ENCODE measurements at places on chromosomes 5 and 9. TPM values are rescaled to one million over a fixed set of nuclear protein-coding genes. Genes with fewer than 3 reads are reported as not detected.

C5orf58 gene
- total RNA-seq = not detected

DNA sequence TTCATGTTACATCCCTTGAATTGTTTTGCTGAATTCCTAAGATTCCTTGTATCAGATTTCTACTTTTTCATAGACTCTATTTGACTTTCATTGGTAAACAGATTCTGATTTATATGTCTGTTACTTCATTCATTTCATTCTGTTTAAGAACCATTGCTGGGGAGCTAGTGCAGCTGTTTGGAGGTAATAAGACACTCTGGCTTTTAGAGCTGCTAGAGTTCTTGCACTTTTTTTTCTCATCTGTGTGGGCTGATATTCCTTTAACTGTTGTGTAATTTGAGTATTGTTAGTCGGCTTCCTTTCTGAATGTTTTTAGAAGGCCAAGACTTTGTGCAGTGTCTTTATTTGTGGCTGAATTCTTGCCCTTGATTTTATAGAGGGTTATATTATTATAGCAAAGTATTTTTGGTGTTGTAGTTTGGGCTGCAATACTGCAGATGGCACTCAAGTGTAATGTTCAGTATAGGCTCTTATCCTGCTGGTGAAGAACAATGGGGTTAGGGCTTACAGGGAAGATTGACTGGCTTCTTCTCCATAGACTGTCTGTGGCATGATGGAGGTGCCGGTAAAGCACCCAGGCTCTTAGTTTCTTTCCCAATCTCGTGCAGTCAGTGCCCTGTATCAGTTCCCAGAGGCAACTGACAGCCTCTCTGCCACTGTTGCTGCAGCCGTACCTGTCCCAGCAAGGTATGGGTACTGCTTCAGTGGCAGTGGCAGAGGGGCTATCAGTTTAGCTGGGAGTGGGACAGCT, 162.2 kb downstream of the OXCT1 start:
- no peaks in the 10 kb centered on the region for H3K36me3 ChIP-seq
- H3K27ac ChIP-seq = no peak overlapping the region
- no peak for DNase-seq
- H3K27me3 ChIP-seq = no peaks in the 10 kb centered on the region
- no peak overlapping the region for H3K4me3 ChIP-seq

DNA sequence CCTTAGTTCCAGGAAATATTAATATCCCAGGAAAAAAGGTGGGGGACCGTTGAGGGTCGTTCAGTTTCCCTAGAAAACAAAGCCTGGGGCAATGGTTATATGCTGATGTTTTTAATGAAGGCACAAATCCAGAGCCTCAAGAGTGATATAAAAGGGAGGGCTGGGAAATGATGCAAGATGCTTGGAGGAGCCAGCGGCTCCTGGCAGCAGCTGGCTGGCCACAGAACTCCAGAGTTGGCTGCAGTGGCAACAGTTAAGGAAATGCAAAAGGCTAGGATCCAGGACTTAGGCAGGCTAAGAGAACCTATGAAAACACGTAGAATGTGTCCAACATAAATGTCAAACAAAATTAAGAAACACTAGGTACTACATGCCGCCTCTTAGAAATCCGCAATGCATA, 31.0 kb upstream of the B4GALT1 start:
- DNase-seq = peak; percentile 59
- no peaks in the 10 kb centered on the region for H3K27me3 ChIP-seq
- H3K36me3 ChIP-seq = no peaks in the 10 kb centered on the region
- no peak overlapping the region for H3K4me3 ChIP-seq
- H3K4me1 ChIP-seq = peaks cover 17% of the 10 kb centered on the region

DNA sequence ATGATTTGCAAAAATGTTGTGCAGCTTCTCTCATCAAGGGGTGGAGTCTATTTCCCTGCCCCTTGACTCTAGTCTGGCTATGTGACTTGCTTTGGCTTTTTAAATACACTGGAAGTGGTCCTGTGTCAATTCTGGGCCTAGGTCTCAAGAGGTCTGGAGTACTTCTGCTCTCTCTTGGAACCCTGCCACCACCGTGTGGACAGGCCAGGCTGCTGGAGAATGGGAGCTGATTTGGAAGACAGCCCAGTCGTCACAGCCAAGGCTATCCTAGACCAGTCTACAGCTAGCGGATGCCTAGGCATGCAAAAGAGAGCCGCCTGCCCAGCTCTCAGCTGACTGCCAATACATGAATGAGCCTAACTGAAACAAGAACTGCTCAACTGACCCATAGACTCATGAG, 56.7 kb upstream of the CLINT1 start:
- H3K27ac ChIP-seq = no peak overlapping the region
- peaks cover 13% of the 10 kb centered on the region for H3K4me1 ChIP-seq
- no peaks in the 10 kb centered on the region for H3K36me3 ChIP-seq
- H3K4me3 ChIP-seq = no peak overlapping the region
- peak; percentile 98 for DNase-seq

DNA sequence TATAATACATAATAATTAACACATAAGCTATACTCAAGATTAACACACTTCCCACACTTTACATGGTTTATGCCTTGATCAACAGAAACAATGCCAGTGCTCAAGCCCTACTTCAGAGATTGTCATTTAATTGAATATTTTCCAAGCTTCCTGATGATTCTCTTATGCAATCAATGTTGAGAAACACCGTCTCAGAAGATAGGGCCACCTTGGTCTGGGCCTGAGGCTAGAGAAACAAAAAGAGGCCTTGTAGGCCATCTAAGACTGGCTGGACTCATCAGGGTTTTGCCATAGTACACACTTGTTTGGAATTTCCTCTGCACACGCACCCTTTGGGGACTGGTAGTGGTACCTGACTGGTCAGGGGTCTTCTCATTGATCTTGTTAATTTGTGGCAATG, 16.3 kb downstream of the C9orf152 start:
- H3K4me1 ChIP-seq = peaks cover 13% of the 10 kb centered on the region
- no peak overlapping the region for H3K27ac ChIP-seq
- H3K4me3 ChIP-seq = no peak overlapping the region
- no peak for DNase-seq

GRCh38 chr5:37112383-37112991, 136.7 kb downstream of the CPLANE1 start:
- DNase-seq = no peak
- H3K4me1 ChIP-seq = no peaks in the 10 kb centered on the region
- no peak overlapping the region for H3K4me3 ChIP-seq
- no peaks in the 10 kb centered on the region for H3K27me3 ChIP-seq
- no peak overlapping the region for H3K27ac ChIP-seq

PCSK1 gene
- 0.31 TPM for total RNA-seq

PCDHB16 gene
- total RNA-seq = 2.2 TPM

DNA sequence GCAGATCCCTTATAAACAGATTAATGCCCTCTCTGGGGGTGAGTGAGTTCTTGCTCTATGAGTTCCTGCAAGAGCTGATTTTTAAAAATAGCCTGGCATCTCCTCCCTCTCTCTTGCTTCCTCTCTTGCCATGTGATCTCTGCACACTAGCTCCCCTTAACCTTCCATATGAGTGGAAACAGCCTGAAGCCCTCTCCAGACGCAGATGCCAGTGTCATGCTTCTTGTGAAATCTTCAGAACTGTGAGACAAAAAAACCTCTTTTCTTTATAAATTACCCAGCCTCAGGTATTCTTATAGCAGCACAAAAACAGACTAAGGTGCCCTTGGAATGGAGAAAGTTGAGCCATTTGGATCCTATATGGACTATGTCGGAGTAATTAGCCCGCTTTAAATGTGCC, 559.7 kb upstream of the CYLC2 start:
- no peak overlapping the region for H3K27ac ChIP-seq
- no peaks in the 10 kb centered on the region for H3K27me3 ChIP-seq
- DNase-seq = no peak
- H3K4me1 ChIP-seq = no peaks in the 10 kb centered on the region
- no peaks in the 10 kb centered on the region for H3K36me3 ChIP-seq

- H3K27me3 ChIP-seq = no peaks in the 10 kb centered on the region
- H3K4me3 ChIP-seq = no peak overlapping the region
- no peaks in the 10 kb centered on the region for H3K36me3 ChIP-seq
- DNase-seq = no peak
- no peak overlapping the region for H3K27ac ChIP-seq
- no peaks in the 10 kb centered on the region for H3K4me1 ChIP-seq
Observed at GRCh38 chr5:1414311-1415058, 30.8 kb downstream of the SLC6A3 start.

GRCh38 chr5:22842574-22842973, 10.6 kb downstream of the CDH12 start:
- no peaks in the 10 kb centered on the region for H3K27me3 ChIP-seq
- H3K4me3 ChIP-seq = no peak overlapping the region
- H3K4me1 ChIP-seq = no peaks in the 10 kb centered on the region
- DNase-seq = no peak

TEX48 gene
- total RNA-seq = not detected

DNA sequence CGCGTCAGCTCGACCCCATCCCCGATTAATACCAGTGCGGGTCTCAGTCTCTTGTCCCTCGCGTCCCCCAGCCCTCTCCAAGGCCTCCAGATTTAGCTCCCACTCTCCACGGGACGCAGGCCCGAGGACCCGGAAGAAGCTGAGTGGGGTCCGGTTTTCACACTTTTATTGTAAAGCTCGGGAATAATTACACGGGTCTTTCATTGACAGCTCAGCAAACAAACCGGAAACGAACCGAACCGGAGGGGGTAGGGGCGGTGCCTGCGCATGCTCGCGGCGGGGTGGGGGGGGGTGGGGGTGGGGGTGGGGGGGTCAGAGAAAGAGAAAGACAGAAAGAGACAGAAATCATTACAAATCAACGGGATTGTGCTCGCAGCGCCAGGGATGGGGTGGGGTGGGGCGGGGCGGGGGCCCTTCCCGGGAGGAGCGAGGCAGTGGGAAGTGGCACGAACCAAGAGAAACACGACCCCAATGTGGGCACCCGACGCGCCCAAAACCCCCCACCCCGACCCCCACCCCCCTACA, 27.9 kb downstream of the PCDH1 start:
- peak overlapping the region; percentile 94 for H3K4me3 ChIP-seq
- peaks cover 5% of the 10 kb centered on the region for H3K36me3 ChIP-seq
- H3K27ac ChIP-seq = peak overlapping the region; percentile 98
- H3K4me1 ChIP-seq = peaks cover 40% of the 10 kb centered on the region
- no peaks in the 10 kb centered on the region for H3K27me3 ChIP-seq

GRCh38 chr5:76542887-76543690, 80.1 kb downstream of the F2RL2 start:
- H3K27ac ChIP-seq = no peak overlapping the region
- no peak for DNase-seq
- no peaks in the 10 kb centered on the region for H3K4me1 ChIP-seq
- no peaks in the 10 kb centered on the region for H3K27me3 ChIP-seq

DNA sequence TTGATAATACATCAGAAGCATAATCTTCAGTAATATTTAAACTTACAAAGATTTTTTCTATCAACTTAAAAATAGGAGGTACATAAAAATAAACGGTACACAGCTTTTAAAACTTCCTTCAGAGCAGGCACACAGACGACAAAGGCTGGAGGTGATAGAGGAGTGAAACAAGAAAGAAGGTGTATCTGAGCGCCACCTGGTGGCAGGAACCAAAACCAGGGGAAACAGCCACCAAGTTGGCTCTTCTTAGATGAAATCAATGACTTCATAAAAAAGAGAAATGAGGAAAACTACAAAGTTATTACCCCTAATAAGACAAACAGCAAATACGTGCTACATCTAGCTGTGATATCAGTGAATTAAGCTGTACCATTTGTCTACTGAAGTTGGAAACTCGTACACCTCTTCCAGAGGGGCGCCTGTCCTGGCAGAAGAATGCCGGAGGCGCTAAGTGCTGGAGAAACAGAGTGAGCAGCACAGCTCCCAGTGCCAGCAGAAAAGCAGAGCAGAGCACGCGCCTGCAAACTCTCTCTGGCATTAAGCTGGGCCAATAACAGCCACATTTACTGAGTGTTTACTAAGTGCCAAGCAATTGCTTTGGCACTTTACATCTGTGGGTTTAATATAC, 85.9 kb downstream of the SETX start:
- no peaks in the 10 kb centered on the region for H3K27me3 ChIP-seq
- peaks cover 93% of the 10 kb centered on the region for H3K36me3 ChIP-seq
- peak; percentile 66 for DNase-seq
- no peak overlapping the region for H3K4me3 ChIP-seq
- H3K27ac ChIP-seq = peak overlapping the region; percentile 53

- H3K4me3 ChIP-seq = no peak overlapping the region
- H3K36me3 ChIP-seq = no peaks in the 10 kb centered on the region
- peaks cover 20% of the 10 kb centered on the region for H3K4me1 ChIP-seq
- no peak for DNase-seq
- no peak overlapping the region for H3K27ac ChIP-seq
Observed at GRCh38 chr9:96342571-96343245, 40.7 kb upstream of the HSD17B3 start.

GRCh38 chr9:2479056-2479565, 142.5 kb upstream of the VLDLR start:
- no peaks in the 10 kb centered on the region for H3K36me3 ChIP-seq
- H3K4me3 ChIP-seq = no peak overlapping the region
- H3K27me3 ChIP-seq = no peaks in the 10 kb centered on the region
- DNase-seq = no peak
- H3K27ac ChIP-seq = no peak overlapping the region

DNA sequence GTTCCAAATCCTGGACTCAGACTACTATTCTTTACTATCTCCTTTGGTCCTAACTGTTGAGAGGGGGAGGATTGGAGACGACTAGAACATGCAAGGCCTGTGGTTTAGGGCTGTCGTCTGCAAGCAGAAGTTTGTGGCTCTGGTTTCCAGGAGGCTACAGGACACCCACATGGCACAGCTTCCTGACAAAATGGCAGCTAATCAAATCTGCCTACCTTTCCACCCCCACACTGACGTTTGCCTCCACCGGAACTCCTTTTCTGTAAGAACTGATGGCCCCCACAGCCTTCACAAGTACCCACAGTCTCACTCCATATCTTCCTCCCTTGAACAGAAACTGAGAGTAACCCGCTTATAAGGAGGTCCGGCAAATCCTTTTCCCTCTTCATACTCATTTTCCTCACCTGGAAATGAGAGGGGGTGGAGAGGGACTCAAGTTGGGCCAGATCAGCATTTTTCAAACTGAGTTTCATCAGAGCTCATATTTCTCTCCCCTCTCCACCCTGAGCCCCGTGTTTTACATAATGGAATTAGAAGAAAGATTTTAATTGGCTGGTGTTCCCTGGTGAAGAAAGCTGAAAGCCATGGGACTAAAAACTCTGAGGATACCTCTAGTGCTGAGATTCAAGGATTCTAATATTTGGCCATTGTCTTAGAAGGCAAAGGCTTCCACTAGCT, 5.2 kb downstream of the SLC31A2 start:
- peaks cover 46% of the 10 kb centered on the region for H3K36me3 ChIP-seq
- no peak for DNase-seq
- H3K4me1 ChIP-seq = peaks cover 11% of the 10 kb centered on the region

GRCh38 chr9:113317777-113318176, 14.6 kb upstream of the RNF183 start:
- H3K4me3 ChIP-seq = no peak overlapping the region
- H3K27ac ChIP-seq = no peak overlapping the region
- H3K27me3 ChIP-seq = no peaks in the 10 kb centered on the region
- H3K36me3 ChIP-seq = peaks cover 3% of the 10 kb centered on the region
- H3K4me1 ChIP-seq = no peaks in the 10 kb centered on the region

GRCh38 chr5:132375957-132376356, 6.4 kb downstream of the SLC22A5 start:
- H3K27me3 ChIP-seq = no peaks in the 10 kb centered on the region
- no peak for DNase-seq
- no peak overlapping the region for H3K27ac ChIP-seq
- peaks cover 5% of the 10 kb centered on the region for H3K4me1 ChIP-seq
- H3K4me3 ChIP-seq = no peak overlapping the region

TXNDC8 gene
- total RNA-seq = not detected

All from heart left ventricle (tissue), 16 donors.